NCI-H345 (cell line): ENCODE measurements at places on chromosomes 3 and 15.

DNA sequence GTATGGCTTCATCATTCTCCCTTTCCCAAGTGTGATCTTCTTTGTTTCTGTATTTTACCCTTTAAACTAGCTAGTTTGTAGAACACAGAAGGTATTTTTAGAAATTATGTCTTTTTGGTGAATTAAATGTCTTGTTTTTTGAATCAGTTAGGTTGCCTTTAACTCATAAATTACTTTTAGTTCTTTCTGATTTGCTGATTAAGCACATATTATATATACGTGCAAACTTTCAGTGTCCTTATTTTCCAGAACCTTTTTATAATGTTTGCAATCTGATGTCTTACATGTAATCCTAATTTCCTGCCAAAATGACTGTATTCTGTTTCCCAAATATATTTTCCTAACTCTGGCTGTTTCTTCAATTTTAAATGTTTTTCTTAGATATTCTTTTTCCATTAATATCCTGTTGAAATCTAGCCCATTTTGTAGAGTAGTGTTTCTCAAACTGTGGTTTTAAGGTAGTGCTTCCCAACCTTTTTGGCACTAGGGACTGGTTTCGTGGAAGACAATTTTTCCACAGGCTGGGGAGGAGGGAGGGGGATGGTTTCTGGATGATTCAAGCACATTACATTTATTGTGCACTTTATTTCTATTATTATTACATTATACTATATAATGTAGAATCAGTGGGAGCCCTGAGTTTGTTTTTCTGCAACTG is 51.8 kb downstream of the CHD2 start:
- no peak for DNase-seq

GRCh38 chr3:152258448-152259393 is 10.0 kb upstream of the MBNL1 start:
- no peak for DNase-seq

DNA sequence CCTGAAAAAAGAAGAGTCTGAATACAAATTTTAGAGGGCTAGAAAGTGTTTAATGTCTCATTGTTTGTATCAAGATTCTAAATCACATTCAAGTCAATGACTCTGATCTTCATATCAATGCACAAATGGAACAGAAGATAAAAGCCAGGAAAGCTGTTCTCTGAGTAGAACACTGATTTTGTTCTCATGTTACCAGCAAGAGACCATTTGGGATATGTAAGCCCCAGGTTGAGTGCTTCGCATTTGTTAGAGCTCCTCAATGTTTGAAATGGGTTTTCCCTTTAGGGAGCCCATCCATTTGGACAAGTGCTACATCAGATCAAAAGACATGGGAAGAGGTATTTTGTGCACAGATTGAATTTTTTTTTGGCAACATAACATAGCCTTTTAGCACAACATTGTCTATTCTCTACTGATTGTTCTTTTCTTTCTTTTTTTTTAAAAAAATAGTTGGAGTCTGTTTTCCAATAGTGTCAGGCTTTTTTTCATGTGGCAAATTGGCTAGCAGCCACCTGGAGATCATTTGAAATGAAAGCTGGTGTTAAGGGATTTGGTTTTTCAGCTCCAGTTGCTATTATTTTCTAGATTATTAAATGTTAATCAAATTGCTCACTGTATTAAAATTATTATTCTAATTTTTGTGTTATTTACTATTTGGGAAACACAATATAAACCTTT is 74.5 kb upstream of the ZPLD1 start:
- no peak for DNase-seq

- DNase-seq = no peak
These were observed 59.1 kb upstream of the PHLDB2 start for GRCh38 chr3:111799951-111800350.

GRCh38 chr3:114218578-114219185 is 18.7 kb downstream of the ZNF80 start:
- DNase-seq = no peak

DNA sequence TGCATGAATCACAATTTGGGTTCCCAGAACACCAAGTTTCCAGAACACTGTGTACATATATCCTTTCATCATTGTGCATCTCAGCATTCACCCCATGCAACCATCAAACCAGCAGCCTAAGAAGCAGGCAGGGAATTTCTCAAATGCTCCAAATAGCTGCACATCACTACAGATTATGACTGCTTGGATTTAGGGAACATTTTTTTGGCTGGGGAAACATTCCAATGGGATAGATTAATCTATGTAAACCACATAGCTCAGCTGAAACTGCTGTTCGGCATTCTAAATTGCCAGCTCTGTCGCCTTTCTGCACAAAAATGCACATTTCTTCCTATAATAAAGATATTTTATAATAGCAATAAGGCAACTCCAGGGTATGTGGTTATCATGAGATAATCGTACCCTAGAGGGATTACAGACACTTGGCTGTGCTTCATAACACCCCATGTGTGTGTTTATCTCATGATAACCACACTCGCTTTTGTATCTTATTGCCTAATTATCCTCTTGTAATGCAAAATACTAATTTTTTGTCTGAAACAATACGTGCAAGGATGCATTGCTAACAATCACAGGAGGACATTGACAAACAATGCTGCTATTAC is 483.7 kb upstream of the DPH6 start:
- no peak for DNase-seq

DNA sequence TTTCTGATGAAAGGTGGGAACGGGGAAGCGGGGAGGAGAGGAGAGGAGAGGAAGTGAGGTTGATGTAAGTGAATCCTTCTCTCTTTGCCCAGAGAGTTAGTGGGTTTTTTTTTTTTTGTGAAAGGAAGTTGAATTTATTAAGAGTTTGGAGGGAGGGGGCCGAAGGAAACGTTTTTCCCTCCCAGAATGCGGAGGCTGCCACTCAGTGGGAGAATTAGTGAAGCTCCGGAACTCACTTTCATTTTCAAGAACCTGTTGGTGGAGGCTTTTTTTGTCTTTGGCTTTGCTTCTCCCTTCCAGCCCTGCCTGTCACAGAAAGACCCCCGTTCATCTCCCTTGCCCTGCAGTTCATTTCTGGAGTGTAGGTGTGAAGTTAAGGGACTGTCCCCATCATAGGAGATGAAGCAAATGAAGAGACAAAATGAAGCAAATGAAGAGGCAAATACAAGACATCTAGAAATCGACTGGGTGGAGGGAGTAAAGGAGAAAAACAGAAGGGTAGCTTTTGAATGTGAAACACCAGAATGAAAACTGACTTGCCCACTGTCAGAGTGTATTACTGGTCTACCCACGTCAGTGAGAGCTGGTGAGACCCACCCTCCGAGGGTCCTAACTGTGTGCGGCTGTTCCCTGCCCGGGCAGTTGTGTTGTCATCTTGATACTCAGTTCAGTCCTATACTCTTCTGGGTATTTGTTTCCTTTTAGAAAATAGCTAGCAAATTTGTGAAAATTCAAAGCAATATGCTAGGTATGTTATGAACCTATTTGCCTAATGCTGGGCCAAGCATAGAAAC is 91.5 kb downstream of the ITPR1 start:
- no peak for DNase-seq

GRCh38 chr3:15310491-15311370 is 21.7 kb downstream of the SH3BP5 start:
- peak; percentile 18 for DNase-seq

GRCh38 chr3:179147873-179148615 is at the start of gene PIK3CA:
TSS of gene PIK3CA (plus strand) at chr3:179148357. CDS start at chr3:179198826, 50,469 bp downstream.
- peak; percentile 99 for DNase-seq

- no peak for DNase-seq
These were observed 39.1 kb downstream of the KLF13 start for GRCh38 chr15:31365655-31366127.

GRCh38 chr3:193897288-193897687 is 238.7 kb upstream of the HES1 start:
- DNase-seq = no peak

GRCh38 chr15:44366971-44367370 is 60.5 kb upstream of the CTDSPL2 start:
- no peak for DNase-seq

- no peak for DNase-seq
These were observed 1.4 kb downstream of the MTMR10 start for GRCh38 chr15:30990036-30990435.

DNA sequence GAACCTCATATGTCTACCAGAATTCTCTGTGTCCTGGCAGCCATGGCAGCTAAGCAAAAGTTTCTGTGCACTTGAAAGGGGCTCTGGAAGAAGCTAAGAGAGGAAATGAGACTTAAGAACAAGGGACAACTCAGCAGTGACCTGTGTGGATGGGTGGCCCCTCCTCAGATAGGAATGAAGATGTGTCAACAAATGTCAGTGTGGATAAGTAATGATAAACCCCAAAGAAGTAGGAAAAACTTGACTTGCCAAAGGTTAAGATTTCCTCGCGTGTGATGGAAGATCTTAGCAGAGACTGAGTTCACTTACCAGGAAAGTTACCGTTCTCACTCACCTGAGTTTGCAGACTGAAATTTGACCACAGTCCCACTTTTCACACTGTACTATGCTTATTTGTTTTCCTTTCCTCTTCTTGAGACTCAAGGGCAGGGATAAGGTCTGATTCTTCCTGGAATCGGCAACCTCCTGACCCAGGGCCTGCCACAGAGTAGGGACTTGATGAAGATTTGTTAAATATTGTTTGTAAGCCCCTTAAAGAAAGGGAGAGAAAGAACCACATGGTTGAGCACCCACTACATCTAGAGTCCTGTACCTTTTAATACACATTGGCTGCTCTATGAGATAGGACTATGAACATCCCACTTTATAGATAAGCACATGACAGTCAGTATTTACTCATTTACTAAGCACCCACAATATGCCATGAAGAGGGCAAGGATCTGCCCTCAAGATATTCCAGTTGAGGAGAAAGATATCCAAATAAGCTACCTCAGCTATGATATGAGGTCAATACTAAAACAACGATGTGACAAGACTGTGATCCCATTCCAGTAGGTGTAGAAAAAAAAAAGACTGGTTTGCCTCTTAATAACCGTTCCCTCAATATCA is 7.3 kb upstream of the HRH1 start:
- no peak for DNase-seq

DNA sequence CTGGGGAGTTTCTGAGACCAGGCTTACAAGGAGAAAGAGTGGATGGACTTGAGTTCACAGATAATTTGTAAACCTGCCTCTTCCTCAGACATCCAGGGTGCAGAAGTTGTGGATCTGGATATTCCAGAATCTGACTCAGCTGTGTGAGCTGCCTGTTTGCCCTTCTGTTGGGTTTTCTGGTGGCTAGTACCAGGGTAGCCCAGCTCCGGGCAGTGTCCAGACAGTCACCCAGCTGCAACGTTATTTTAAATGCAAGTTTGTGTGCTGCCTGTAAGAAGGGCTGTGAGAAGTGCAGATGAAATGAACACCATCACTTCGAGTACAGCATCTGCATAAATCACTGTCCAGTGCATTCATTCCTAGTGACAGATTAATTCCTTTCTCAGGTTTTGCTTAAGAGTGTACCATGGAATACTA is 1053.0 kb downstream of the TUSC7 start:
- DNase-seq = no peak

GRCh38 chr15:29687939-29688505 is 134.2 kb downstream of the TJP1 start:
- no peak for DNase-seq

GRCh38 chr3:8451696-8452095 is 49.9 kb upstream of the LMCD1 start:
- no peak for DNase-seq

DNA sequence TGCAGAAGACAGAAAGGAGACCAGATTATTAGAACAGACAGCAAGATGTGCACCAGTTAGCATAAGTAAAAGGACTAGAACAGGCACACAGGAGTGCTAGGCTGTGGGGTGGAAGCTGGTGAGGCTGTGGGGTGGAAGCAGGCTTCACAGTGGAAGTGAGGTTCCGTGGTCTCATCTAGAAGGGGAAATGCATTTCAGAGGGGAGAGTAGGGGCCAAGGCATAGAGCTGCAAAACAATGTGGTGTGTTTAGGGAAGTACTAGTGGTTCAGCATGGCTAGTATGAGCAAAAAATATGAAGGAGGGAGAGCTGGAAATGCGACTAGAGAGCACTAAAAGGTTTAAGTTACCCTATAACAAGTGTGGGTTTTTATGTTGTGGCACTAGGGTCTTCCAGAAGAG is 6.5 kb downstream of the POPDC2 start:
- no peak for DNase-seq

DNA sequence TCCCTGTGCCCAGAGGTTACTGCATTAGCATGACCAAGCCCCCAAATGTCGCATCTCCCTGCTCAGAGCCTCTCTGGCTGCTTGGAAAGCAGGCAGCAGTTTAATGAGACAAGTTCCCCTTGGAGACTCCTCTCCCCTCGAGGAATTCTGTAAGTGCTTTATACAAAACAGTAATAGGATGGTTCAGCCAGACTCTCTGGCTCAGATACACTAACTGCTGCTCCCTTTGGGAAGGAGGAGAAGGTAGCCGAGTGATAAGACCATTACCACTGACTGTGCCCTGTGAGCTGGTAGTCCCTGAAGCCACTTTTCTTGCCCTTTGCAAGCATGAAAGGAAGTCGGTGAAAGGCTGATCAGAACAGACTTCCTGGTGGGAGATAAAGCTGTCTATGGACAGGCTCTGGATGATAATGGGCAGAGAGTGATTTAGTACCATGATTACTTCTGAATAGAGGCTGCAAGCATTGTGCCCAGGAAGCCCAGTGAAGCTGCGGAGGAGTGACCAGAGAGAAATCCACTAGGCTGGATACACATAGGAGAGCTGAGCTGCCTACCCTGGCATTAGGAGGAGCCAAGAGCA is 100.8 kb downstream of the SEMA6D start:
- no peak for DNase-seq

GRCh38 chr15:33155691-33156420 is 38.7 kb downstream of the FMN1 start:
- DNase-seq = no peak

DNA sequence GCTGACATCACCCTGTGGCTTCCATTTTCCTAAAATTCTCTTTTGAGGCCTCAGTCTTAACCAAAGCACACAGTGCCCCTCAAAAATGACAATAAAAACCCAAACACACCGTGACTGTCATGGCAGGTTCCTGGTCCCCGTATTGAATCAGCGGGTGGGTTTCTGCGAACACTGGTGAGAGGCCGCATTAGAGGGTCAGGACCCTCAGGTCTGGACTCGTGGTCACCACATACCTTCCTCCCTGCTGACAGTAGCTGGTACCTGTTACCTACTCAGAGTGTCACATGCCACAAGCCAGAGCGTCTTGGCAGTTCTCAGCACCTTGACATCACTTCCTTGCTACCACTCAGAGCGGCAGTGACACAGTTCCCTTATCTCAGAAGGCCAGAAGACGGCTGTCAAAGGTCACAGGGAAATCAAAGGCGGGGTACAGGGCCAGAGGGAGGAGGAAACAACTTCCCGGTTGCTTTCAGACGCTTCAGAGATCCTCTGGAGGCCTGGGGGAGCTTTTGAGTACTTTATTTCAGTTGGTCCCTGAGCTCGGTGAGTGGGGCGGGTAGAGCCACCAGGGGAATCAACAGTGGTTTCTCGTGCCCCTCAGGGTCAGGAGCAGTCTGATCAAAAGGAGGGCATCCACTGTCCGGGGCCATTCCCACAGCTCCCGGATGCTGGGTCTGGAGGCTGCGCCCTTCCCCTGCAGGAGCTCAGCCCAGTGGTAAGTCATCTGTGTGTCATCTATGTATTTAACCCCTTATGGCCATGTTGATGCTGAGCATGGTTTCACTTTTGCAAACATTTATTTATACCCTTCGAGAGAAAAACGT is at the start of the genes CCR5AS and CCRL2:
Gene CCR5AS, minus strand, starts transcription at position 279 of the 824 bp plus-strand sequence.
Gene CCRL2, plus strand, starts transcription at position 472 of the 824 bp plus-strand sequence. CDS start 821 bp downstream, outside the sequence.
- no peak for DNase-seq

DNA sequence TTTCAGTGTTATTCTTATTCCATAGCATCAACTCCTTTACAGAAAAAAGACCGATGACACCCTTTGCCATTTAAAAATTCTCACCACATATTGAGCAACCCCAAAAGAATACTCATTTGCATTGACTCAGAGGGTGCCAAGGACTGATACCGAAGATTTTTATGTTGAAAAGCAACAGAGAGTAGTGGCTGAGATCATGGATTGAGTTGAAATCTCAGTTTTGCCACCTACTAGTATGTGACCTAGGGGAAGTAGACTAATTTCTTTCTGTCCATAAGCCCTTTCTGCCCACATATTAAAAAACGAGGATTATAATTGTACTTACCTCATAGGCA is 313.9 kb upstream of the SATB1 start:
- no peak for DNase-seq
